ENCODE measurements at places on chromosomes 16 and 17.

DNA sequence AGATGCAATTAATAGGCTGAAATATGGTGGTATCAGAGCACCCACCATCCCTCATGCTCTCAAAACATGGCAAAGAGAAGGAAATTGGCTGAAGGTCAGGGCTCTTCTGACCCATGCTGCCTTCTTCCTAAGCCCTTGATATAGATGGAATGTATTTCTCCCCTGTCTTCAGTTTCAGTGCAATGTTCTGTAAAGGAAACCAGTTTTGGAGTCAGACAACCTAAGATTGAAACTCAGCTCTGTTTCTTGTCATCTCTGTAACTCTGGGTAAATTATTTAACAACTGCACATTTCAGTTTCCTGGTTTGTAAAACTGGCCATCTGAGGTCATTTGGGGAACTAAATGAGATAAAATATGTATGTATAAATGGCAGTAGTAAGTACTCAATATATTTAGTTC is 243.9 kb downstream of the CA10 start:
- DNase-seq = no peak

- DNase-seq = no peak
Observed at GRCh38 chr16:67531247-67531646, 2.6 kb downstream of the RIPOR1 start.

DNA sequence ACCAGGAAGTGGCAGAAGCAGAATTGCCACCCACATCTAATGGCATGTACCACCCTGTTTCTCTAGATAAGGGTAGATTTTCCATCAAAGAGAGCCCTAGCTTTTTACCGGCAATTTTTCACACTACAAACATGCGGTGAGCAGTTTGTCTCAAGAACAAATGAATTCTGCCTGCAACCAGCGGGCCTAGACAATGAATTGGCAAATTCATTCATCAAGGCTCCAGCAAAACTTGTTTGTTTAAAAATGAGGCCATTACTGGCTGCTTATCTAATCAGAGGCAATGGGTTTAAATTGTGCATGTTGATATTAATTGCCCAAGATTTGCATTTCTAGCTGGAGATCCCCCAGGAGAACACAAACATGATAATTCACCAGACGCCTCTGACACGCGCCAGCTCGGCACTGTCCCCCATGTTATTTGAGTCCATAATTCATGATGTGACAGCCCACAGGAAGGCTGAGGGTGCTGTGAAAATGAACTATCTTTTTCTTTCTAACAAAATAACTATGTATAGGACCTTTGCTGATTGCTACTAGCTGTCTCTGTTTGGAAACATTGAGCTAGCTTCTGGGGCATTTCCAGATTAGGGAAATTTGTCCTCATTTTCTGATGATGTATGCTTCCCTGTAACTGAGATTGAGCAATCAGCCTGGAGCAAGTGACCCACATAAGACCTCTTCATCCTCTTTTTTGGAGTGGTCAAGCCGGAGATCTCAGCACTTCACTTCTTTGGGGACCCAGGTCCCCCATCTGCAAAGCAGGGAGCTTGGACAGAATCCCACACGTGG is 80.8 kb downstream of the CNGB1 start:
- peak; percentile 84 for DNase-seq

DNA sequence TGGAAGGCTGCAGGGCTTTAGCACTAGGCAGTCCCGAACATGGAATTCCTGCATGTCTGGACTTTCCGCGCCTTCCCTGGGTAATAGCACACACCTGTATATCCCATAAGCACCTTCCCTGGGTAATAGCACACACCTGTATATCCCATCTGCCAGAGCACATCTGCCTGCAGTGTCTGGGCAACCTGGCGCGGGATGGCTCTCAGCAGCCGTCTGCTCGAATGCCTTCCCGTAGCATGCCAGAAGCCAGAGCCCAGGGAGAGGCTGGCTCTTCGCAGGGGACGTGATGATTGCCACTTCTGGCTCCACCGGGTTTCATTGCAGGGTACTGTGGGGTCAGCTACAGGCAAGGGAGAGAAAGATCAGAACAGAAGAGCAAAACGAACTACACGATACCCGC is 21.3 kb downstream of the MBTPS1 start:
- no peak for DNase-seq

DNA sequence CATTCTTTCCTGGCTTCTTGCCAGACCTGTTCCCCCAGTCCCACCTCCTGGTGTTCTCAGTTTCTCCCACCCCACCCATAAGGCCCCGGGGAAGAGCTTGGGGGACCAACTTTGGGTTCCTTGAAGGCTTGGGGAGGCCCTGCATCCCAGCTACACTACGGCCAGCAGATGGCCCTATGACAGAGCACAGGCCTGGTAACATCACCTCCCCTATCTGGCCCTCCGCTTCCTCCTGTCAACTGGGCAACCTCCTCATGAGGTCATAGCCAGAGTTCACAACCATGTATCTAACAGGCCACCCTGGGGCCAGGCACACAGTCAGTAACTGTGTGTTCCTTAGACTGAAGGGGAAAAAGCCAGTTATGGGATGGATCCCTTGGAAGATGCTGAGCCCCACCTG is 31.4 kb downstream of the MYO15A start:
- DNase-seq = peak; percentile 33

GRCh38 chr17:9204637-9205329 is 183.5 kb downstream of the NTN1 start:
- no peak for DNase-seq

DNA sequence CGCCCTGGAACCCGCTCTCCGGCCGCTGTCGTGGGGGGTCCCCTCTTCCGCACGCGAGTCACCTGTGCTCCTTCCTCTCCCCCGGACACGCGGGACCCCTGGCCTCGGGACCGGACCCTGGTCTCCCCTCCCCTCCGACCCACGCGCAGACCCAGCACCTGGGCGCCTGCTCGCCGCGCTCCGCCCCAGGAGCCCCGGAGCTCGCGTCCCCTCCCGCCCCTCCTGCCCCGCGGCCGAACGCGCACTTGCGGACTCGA is 762 bp downstream of the RAB40B start:
- DNase-seq = no peak

DNA sequence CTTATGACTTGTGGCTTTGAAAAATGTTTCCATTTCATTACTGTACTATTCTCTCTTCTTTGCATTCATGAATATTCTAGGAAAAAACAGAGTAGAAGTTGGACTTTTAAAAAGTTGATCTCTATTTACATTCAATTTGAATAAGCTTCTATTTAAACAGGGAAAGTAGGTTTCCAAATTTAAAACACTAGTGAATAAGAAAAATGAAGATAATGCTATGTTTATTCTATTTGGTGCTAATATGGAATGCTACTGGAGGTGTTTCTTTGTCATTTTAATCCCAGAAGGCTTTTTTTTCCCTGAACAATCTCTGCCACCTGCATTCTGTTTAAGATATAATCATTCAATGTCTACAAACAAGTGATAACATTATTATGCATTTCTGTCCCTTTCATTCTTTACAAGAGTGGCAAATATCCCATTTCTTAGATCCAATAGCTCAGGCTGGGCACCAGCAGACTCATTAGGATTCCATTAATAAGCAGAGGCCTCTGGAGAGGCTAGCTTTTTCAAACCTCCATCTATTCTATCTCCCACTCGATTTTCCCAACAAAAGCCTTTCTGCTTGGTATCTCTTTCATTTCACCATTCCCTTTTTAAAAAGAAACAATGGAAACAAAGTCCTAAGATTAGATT is 1001.6 kb upstream of the CDH8 start:
- DNase-seq = no peak

DNA sequence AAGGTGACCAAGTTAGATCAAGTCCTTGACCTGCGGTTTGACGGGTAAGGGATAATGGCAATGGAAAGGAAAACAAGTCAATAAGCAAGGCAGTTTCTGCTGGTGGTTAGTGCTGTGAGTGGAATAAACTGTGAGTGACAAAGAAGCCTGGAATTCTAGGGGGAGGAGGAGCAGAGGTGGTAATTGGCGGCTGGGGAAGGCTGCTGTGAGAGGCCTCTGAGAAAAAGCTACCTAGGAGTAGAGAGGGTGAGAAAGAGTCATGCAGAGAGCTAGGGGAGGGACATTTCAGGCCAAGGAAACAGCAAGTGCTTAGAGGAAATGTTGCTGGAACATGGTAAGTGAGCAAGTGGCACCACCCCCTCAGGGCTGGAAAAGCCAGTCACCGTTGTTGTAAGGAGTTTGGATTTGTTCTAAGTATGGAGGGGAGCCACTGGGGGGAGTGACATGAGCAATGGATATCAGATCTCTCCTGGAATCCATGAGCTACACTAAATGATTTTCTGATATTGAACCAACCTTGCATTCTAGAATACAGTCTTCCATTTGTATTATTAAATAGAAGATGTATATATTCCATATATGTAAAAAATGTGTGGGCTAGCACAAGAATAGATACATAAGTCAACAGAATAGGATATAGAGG is 6.7 kb downstream of the NLRC3 start:
- no peak for DNase-seq

- no peak for DNase-seq
Observed at GRCh38 chr16:28875134-28876018, 2.9 kb upstream of the ATP2A1 start.

DNA sequence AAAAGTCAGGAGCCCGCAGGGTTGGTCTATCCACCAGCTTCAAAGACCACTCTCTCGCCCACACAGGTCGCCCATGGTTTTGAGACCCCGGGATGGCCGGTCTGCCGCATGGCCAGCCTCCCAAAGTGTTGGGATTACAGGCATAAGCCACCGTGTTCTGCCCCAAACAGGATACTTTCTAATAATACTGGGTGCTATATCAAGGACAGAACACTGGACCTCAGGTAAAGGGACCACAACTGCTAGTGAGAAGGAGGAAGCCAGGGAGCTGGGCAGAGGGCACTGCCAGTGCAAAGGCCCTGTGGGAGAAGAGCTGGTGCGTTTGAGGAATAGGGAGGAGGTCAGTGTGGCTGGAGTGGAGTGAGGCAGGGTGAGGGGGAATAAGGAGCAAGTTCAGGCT is 34.1 kb downstream of the IL21R start:
- DNase-seq = no peak

- no peak for DNase-seq
Observed at GRCh38 chr16:73192232-73192894, 144.4 kb upstream of the ZFHX3 start.

GRCh38 chr17:60110586-60110985 is 31.9 kb upstream of the HEATR6 start:
- no peak for DNase-seq

DNA sequence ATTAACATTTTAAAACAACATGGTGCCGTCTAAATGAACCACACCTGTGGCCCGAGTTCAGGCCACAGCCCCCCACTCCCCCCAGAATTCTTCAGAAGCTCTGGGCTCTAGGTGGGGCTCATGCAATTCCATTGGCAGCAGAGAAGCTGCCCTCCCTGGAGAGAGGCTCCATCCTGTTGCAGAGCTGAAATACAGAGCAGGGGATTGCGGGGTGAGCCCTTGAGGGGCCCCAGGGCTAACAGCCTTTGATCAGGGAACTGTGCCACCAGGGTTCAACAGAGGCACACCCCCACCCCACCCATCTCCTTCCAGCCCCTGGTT is 69.3 kb downstream of the ABR start:
- no peak for DNase-seq

GRCh38 chr16:89383095-89384003 is 107.0 kb downstream of the ANKRD11 start:
- peak; percentile 50 for DNase-seq

DNA sequence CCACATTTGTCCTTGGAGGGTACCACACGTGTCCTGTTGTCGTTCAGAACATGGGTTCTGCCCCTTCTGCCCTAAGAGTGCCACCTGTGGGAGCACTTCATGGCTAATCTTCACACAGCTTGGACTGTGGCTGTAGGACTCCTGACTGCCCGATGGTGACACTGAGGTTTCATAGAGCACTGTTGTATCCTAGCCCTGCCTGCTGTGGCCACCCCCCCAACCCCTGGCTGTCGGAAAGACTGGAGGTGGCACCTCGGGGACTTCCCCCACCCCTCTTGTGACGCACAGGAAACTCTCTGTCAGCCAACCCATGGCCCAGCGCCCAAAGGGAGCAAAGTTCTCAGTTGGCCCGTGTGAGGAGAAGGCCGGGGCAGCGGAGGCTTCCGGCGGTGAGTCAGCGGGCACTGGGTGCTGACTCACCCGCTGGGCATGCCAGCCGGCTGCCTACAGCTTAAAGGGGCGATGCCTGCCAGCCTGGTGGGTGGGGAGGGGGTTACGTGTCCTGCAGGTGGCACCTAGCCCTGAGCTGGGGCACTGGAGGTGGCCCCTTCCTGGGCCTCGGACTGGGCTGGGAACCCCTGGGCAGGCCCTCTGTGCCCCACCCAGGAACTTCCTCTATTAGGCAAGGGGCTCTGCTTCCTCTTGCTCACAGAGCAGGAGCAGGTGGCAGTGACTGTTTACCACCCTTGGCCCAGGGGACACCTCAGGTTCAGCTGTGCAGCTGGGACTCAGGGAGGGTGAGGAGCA is 3.4 kb downstream of the MAP2K3 start:
- DNase-seq = peak; percentile 98

GRCh38 chr16:85566561-85567100 is 46.5 kb upstream of the GSE1 start:
- DNase-seq = no peak

DNA sequence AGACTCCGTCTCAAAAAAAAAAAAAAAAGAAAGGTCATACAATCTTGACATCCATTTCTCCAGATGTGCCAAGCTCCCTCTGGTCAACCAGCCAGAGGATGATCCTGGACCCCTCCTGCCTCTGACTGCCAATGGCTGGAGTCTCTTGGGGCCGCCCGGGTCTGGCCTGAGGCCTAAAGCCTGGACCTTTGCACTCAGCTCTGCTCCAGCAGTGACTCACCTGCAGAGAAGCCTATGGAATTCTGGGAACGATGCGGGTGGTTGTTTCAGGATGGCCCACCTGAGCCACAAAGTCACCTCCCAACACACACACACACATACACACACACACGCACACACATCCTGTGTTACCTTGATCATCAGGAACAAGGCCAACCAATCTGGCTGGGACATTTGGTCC is 64.0 kb upstream of the DNAH17 start:
- DNase-seq = no peak

Measured in cardiac fibroblast (primary cell).